NCI-H226 (cell line): ENCODE measurements at places on chromosomes 4 and X.
A peak's percentile ranks its signal among the peaks of the same experiment; 100 is the strongest.

- DNase-seq: no peak
These were observed 24.1 kb downstream of the MSMO1 start for GRCh38 chr4:165351359-165352130.

DNA sequence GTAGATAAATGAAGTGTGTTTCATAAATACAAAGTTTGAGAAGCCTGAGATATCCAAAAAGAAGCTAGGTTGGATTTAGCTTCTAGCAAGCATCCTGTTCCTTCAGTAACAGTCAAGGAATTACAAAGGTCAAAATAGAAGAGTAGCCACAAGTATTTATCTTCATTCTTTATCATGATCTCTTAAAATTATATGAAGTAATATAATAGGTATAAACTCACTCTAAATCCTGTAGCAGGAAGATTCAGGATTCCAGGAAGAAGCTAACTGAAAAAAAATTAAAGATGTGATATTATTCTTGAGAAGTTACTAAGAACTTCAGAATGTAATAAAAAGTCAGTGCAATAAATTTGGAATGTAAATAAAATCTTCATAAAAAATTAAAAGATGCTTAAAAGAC, 31.1 kb upstream of the RXFP1 start:
- no peak for DNase-seq

DNA sequence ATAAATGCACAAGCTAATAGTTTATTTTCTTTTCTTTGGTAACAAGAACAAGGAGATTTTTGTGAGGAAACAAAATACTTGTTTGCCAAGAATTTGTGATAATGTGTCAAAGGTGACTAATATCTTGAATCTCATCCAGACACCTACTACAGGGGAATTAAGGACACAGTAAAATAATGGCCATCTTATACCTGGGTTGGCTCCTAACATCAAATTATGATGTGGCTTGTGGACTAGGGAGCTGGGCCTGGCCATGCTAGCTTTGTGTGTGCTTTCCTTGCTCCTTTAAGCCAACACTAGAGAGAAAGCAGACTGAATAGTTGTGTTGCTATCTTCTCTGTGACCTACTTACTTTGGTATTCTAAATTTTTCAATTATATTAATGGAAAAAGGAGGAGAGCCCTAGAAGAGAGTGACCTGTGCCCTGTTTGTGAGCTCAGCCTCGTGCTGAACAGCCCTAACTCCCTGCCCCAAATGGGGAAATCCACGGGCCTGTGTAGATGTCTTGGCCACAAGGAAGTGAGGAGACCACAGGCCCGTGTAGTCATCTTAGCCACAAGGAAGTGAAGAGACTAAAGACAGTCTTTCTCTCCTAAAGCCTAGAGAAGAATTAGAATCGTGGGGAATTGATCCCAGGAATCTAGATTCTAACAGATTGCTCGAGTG, 23.3 kb downstream of the ARHGAP24 start:
- DNase-seq: peak; percentile 58

DNA sequence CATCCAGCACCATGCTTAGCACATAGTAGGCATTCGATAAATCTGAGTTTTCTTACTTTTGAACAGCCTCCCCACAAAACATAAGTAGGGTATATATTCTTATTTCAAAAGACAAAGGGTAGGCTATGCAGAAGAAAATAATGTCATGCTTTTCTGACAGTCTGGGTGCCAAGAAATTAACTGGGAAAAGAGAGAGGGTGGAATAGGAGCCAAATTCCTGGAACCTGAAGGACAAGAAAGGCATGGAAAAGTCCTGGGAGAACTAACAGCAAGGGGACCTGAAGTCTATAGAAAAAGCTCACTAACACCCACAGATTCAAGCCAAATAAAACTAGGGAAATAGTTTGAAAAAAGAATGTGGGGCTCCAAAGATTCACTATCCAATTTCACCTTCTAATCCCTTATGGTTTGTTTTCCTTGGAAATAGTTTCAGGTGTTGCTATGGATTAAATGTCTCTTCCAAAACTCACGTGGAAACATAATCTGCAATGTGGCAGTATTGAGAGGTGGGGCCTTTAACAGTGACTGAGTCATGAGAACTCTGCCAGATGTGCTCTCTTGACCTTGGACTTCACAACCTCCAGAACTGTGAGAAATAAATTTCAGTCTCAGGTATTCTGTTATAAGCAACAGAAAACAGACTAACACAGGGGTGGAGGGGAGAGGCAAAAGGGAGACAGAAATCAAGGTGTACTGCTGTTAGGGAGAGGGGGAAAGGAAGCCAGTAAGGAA, 173.3 kb upstream of the ARHGEF9 start:
- DNase-seq: no peak

- DNase-seq: no peak
These were observed 134.3 kb upstream of the RPS6KA6 start for GRCh38 chrX:84322083-84322827.

DNA sequence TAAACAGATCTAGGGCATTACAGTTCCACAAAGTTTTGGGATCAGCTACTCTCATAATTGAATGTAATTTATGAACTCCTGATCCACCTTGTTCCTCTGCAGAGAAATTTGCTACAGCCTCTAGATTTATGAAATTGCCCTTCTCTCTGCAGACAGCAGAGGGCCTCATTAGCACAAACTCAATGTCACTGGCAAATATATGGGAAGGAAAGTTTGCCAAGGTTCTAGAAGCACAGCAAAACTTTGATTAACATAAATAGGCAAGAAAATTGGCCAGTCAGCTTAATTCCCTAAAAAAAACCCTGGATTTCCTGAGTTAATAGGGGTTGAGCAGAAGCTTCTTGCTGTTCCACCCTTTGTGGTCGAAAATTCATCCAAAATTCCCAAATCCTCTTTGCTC, 31.5 kb downstream of the PRPS1 start:
- no peak for DNase-seq

DNA sequence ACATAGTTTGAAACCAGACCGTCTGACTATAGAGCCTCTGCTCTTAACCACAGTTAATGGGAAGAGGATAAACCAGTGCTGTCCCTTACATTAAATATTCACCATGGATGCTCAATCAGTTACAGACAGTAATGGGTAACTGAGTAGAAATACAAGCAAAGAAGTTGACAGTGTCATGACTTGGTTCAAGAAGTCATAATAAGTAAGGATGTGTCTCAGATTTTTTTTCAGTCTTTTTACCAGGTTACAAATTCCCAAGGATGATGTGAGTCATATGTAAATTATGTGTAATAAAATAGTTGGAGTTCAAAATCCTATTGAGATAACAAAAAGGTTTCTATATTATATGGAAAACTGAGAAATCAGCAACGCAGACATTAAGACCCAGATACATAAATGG, 31.1 kb downstream of the ZCCHC4 start:
- DNase-seq: no peak

GRCh38 chrX:23127586-23127985, 127.8 kb downstream of the DDX53 start:
- DNase-seq: no peak
